CD4-positive, alpha-beta T cell treated with Interleukin-4 for 4 hours (primary cell): ENCODE measurements at places on chromosomes 11 and 22.

DNA sequence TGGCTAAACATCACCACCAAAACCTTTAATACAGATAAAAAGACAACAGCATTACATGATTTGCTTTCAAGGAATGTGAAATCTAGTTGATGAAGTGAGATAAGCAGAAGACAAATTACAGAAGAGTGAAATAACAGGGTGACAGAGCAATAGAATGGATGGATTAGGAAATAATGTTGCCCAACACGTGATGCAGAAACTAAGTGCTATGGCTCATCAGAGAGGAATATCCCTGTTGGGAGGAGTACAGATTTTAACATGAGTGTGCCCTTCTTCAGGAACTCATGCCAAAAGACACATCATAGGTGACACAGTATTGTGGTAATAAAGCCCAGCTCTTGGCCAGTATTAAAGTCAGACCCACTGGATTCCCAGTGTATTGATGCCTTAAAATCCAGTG, 176.6 kb upstream of the RAG2 start:
- DNase-seq = no peak

GRCh38 chr11:84837402-84838069, 789.6 kb downstream of the DLG2 start:
- DNase-seq = no peak

DNA sequence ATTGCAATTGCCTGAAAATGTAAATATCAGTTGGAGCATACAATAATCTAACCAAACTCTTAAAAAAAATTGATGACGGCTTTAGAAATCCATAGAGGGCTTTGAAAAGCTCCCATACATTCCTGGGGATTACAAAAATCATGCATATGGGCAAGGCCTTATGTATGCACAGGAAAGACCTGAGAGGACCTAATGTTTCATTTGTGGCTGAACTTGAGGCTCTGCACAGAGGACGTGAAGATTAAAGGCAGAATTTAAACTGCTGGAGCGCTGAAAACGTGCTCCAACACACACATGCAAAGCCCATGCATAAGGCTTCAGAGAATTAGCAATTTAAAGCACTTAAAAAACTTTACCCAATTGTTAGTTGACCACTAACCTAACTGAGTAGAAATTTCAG, 3.5 kb downstream of the OR5B12 start:
- no peak for DNase-seq

GRCh38 chr11:47183969-47184368, 2.3 kb downstream of the PACSIN3 start:
- no peak for DNase-seq

DNA sequence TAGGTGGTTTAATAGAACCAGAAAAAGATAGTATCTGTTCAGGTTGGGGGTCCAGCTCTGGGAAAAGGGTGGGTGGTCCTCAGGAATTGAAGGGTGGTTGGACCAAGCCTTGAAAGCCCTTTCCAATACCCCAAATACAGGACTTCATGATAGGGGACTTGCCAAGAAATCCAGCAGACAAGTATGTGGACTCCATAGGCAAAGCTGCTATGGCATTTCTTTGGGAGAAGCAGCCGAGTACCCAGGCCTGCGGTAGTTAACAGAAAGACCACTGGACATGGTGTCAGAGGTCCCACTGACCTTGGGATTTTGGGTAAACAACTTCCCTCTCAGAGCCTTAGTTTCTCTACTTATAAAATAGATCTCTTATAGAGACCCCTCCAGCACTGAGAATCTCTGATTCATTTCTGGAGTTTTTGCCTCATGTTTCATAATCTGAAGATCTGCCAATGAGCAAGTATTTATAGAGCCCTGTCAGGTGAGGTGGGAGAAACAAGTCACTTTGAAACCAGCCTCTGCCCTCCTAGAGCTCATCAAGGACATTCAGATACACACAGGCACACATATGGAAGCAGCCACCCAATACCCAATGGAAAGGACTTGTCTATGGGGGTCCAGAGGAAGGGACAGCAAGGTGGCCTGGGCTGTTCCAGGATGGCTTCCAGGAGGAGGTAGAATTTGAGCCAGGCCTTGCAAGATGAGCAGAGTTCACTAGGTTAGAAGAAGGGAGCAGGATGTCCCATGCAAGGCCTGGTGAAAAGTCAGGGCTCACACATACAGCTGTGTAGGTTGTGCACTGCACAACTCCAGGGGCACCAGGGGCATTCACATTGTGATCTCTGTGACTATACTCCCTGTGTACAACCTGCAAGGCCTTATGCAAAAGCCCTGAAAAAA, 31.0 kb upstream of the ACCSL start:
- no peak for DNase-seq
